ENCODE measurements at places on chromosomes 4 and X.

- no peak for DNase-seq
These were observed 1.0 kb downstream of the CDS1 start for GRCh38 chr4:84583876-84584380.

- no peak for DNase-seq
These were observed 1216.8 kb upstream of the PABPC4L start for GRCh38 chr4:135418353-135418752.

GRCh38 chr4:87017580-87018342 is 83.0 kb downstream of the AFF1 start:
- no peak for DNase-seq

DNA sequence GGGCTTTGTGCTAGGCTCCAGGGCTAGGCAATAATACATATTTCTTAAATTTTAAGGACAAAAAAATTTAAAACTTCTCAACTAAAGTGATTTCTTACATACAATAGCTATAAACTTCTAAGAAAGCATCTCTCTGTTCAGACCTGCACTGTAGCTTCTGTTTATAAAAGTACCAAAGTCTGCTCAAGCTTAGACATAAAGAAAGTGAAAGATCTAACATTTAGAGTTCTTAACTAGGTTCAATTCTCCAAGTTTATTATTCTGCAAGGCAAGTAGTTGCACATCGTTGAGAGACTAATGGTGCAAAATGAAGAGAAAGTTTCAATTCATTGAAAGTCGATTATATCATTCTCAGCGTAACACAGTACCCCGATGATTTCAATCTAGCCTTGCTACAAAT is 857.4 kb upstream of the HTR2C start:
- DNase-seq, result no peak

DNA sequence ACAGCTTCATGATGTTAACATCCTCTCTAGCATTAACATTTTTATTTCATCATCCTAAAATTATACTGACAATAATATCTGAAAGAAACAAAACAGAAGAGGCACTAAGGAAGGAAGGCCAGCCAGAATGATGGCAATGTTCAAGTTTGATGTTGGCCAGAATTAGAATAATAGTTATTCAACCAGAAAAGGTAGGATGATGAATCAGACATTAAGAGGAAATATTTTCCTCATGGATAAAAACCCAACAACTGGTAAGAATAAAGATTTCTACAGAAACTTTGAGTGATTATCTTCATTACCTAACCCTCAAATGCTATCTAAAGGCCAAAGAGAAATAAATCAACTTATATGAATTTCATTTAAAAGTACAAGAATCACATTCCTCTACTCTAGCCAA is 105.2 kb downstream of the PDE5A start:
- no peak for DNase-seq

GRCh38 chr4:56102601-56103000 is 153.9 kb downstream of the CEP135 start:
- DNase-seq, result no peak

DNA sequence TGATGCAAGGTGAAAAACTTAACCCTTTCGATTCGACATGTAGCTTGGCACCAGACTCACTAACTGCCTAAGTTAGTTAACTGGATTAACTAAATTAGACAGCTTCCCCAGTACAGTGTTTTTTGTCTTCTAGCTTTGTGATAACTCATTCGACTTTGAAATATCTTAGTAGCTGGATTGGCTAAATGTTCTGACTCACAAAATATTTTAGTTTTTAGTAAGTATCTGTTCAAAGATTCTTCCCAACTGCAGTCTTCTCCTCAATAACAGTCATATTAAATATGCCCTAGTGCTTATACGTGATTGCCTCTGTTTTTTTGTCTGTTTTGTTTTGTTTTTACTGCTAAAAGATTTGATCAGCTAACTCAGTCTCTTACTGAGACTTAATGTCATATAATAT is 102.9 kb downstream of the KCNIP4 start:
- DNase-seq, result no peak

GRCh38 chr4:22787753-22788375 is 95.1 kb downstream of the GBA3 start:
- DNase-seq, result no peak

- DNase-seq, result no peak
These were observed 121.1 kb upstream of the FAM9C start for GRCh38 chrX:13165266-13166189.

DNA sequence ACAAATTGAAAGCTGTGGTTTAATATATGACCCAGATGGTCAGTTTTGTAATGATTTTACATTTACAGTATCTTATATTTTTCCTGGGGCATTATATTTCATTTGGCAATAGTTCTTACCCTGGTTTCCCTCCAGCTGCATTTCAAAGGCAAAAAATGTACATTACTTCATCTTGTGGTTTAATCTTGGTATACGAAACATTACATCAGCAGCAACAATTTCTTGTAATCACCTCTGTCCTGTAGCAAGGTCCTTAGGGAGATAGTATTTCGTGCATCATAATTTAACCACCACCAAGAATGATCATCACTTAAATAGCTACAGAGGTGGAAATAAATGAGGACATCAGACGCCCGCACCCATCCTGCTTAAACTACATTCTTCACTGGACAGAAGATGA is 48.8 kb downstream of the HS6ST2 start:
- no peak for DNase-seq

DNA sequence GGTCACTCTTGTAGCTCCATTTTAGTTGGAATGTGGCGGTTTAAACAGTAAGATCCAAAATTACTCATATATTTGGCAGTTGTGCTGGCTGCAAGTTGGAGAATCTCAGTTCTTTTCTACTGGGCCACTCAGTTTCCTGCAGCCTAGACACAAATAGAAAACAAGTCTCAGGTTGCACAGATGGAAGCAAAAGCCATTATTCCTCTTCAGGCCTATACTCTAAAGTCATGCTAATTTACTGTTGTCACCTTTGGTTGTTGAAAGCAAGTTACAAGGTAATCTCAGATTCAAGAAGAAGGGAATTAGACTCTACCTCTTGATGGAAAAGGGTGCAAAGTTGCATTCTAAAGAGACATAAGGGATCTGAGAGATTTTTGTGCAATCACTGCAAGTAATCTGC is 345.4 kb downstream of the ADAM29 start:
- no peak for DNase-seq

- DNase-seq, result no peak
These were observed 374.1 kb upstream of the RASGEF1B start for GRCh38 chr4:81845761-81846160.

DNA sequence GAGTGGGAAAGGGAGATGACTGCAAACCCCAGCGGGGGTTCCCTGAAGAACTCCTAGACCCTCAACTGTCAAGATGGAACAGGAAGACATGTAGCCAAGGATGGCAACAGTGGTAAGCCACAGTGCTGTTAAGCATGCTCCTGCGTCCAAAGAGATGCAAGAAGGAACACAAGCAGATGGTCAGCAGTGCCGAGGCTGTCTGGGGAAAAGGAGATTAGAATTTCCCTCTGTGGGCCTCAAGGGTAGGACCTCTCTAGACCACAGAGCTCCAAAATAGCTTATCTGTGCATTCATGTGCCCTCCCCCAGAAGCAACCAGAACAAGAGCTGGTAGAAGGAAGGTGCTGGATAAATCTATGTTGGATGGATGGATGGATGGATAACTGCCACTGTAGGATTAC is 82.0 kb upstream of the CPEB2 start:
- DNase-seq, result no peak

DNA sequence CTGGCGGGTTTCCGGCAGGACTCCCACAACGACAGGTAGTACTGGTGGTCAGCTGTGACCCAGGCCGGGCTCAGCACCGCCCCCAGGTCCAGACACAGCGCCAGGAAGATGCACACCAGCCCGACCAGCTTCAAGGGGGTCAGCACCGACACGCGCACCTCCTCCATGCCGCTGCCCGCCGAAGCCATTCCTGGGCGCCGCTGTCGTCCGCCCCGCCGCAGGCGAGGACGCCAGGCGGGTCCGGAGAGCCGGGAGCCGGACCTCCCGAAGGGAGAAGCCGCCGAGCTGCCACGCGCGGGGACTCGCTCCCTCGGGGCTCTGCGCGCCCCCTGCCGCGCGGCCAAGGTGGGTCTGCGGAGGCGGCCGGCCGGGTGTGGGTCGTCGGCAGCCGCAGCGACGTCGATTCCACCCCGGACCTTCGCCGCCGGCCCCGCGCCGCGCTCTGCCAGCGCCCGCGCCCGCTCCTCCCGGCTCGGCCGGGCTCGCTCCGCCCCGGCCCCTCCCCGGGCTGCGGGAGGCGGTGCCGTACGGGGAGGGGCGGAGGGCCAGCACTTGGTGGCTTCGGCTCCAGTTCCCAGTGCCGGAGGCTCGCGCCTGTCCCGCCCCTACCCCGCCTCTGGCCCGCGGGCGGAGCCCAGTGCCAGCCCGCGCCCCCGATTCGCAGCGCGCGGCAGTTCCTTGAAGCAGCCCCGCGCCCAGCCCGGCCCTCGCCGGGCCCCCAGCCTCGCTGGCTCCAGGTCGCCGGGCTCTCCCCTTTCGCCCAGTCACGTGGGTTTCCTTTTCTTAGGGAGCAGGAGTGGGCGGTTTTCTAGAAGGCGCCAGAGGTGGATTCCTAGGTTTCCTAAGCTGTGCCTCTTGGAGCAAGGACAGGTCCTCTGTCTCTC is at the start of gene TMEM47:
Gene TMEM47, minus strand, starts transcription at position 444 of the 884 bp plus-strand sequence. Its CDS starts 256 bp downstream, at position 188.
- peak; percentile 65 for DNase-seq

GRCh38 chr4:124304941-124305340 is 407.6 kb downstream of the ANKRD50 start:
- no peak for DNase-seq

DNA sequence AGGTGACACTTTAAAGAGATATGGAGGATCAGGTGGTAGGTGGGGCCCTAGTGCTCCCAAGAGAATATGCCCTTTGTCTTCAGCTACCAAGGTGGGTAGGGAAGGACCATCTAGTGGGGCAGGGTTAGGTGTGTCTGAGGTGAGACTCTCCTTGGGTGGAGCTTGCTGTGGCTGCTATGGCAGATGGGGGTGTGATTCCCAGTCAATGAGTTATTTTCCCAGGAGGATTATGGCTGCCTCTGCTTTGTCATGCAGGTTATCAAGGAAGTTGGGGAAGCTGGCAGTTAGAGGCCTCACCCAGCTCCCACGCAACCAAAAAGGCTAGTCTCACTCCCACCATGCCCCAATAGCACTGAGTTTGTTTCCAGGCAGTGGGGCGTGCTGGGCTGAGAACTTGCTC is 18.0 kb upstream of the SPIN2A start:
- no peak for DNase-seq

- no peak for DNase-seq
These were observed 14.4 kb downstream of the AMBN start for GRCh38 chr4:70606459-70606858.

- DNase-seq, result peak; percentile 66
These were observed 41.4 kb downstream of the SPRY1 start for GRCh38 chr4:123438031-123438430.

GRCh38 chr4:154082760-154083535 is 294.1 kb upstream of the SFRP2 start:
- no peak for DNase-seq

DNA sequence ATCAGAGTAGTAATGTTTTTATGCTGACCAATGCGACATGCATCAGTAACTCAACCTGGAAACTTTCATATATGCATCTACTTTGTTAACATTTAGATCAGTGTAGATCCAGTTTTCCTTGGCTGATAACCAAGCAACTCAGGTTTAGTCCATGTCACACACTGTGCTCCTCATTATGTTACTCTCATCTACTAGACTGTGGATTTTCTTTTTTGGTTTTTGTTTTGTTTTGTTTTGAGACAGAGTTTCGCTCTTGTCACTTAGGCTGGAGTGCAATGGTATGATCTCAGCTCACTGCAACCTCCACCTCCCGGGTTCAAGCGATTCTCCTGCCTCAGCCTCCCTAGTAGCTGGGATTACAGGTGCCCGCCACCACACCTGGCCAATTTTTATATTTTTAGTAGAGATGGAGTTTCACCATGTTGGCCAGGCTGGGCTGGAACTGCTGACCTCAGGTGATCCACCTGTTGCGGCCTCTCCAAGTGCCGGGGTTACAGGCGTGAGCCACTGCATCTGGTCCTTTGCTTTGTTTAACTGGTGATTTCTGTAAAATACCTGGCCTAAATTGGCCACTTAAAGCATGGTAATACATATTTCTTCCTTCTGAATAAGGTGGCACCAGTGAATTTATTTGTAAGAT is 48.6 kb downstream of the SMARCAD1 start:
- DNase-seq, result no peak

DNA sequence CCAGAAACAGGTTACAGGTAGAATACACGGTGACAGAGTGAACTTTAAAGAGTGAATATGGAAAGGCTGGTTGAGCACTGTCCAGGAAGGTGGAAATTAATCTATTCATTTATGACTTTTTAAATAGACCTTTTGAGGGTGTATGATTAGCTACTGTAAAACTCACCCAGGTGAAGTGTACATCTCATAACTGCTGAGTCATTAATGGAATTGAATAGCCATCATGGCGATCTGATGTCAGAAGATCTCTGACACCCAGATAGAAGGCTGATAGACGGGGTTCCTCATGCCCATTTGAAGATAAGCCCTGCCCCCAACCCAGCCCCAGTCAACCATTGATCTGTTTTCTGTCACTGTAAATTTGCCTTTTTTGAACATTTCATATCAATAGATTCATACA is 84.0 kb downstream of the PRSS12 start:
- DNase-seq, result no peak

DNA sequence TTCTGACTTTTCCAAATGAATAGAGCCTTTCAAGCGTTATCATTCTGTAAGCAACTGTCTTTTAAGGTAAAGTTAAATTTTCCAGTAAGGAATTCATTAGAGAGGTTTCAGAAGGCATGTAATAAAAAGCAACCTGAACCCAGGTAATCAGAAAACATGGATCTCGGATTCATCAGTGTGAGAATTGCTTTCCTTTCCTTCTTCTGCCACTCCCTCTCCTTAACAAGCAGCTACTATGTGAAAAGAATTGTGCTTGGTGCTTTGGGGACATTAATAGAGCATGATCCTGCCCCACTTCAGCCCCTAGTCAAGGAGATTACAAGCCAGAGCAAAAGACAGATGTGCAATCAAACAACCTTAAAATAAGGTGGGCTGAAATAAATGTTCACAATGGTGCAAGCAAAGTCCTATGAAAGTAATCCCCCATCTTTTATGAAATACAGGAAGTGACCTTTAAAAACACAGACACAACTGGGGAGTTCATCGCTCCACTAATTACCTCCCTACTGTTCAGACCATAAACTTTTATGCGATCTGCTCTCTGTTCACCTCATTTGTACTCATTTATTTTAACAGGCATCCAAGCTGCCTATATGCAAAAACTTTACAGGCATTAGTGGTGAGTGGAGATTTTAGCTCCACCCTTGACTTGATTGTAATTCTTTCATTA is 122.9 kb upstream of the RASGEF1B start:
- DNase-seq, result no peak

- DNase-seq, result no peak
These were observed 126.9 kb upstream of the GUCY1A1 start for GRCh38 chr4:155539746-155540145.

DNA sequence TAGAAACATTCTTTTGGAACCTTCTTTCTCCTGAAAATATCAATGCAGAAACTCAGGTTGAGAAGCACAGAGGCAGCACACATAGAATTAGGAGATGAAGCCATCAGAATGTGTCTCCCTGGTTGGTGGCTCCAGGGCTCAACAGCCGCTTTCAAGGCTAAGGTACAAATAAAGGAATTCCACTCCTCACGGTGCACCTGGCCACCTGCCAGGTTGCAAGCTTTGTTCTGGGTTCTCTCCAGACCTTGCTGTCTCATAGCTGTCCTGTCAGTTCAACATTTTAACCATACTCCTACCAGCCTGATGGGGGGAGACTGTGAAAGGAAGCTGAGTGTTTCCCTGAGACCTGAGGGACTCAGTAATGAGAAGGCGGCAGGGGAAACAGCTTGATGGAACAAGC is 96.3 kb upstream of the HPF1 start:
- DNase-seq, result no peak
